ENCODE measurements at places on chromosomes 1 and 21.

DNA sequence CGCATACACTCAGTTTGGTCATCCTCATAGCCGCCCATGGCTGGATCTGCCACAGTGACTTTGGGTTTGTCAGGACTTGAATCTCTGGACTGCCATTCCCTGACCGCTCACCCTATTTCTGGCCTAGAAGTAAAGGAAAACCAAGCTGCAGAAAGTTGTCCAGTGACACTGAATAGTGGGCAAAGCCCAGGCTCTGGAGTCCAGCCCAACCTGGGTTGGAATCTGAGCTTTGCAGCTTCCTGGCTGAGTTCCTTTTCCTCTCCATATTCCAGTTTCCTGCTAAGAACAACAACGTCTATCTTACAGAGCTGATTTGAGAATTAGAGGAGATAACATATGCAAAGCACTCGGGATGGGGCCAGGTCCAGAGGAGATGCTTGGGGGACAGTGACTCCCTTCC, 15.6 kb upstream of the EIF4G3 start:
- DNase-seq = no peak

GRCh38 chr1:164637461-164638375, 78.7 kb downstream of the PBX1 start:
- peak; percentile 89 for DNase-seq

GRCh38 chr1:73659136-73659535, 538.8 kb downstream of the LRRIQ3 start:
- DNase-seq = no peak

GRCh38 chr1:59645893-59646292, 168.9 kb upstream of the HOOK1 start:
- DNase-seq = no peak

- DNase-seq = no peak
Observed at GRCh38 chr1:116982319-116983004, 19.1 kb upstream of the CD101 start.

- DNase-seq = no peak
Observed at GRCh38 chr1:50611675-50612074, 188.4 kb upstream of the DMRTA2 start.

GRCh38 chr1:147549526-147549925, 8.2 kb downstream of the BCL9 start:
- no peak for DNase-seq

- no peak for DNase-seq
Observed at GRCh38 chr1:179817789-179818188, 59.8 kb downstream of the TOR1AIP2 start.

DNA sequence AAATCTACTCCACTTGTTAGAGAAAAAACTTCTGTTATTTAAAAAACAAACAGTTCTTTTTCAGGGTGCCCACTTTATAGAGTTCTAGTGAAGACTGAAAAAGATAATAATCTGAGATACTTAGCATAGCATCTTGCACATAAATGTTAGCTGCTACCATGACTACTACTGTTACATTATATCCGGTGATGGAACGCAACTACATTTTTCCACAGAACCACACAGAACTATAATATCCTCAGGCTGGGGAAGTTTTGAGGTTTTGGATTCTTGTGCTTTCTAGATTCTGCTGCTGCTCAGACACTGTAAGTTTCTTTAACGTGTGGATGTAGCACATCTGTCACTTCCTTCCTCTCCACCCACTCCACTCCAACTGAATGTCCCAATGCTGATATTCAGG, 110.3 kb downstream of the PTPN14 start:
- DNase-seq = no peak

GRCh38 chr1:109905491-109905890, 5.2 kb upstream of the CSF1 start:
- DNase-seq = no peak

GRCh38 chr1:202567738-202568137, 142.5 kb downstream of the SYT2 start:
- DNase-seq = no peak

- DNase-seq = no peak
Observed at GRCh38 chr1:195516036-195516435, 1092.2 kb downstream of the KCNT2 start.

- no peak for DNase-seq
Observed at GRCh38 chr1:155184835-155185782, 11.5 kb downstream of the TRIM46 start.

- no peak for DNase-seq
Observed at GRCh38 chr1:42551180-42551579, 88.1 kb downstream of the CCDC30 start.

DNA sequence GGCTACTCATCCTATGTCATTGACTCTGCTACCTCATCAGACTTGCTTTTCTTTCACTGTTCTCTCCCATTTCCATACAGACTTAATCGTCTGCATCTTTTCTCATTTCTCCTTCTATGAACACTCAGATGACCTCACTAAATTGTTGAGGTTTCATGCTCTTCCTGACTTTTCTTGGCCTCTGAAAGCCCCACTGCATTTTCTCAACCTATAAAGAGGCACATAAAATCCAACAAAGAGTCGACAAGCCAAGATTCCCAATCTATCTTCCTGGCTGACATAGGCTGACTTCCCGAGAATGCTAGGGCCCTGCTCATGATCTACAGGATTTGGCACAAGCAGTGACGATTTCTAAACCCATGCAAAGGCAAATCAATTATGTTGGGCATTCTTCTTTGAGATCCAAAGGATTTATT, 280.8 kb upstream of the DPYD start:
- DNase-seq = no peak

DNA sequence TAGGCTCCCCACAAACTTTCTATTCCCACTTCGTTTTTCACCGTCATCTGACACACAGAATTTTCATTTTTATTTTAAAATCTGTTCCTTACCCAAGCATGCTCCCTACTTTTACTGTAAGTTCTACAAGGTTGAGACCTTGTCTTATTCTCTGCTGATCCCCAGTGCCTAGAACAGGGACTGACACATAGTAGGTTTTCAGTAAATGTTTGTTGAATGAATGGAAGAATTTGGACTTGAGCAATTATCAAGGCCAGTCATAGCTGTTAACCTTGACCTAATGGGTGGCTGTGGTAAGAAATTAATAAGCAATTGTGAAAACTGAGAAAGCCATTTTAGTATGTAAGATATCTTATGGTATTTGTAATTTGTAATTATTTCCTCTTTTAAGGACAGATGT, 71.1 kb downstream of the LAMC1 start:
- no peak for DNase-seq

DNA sequence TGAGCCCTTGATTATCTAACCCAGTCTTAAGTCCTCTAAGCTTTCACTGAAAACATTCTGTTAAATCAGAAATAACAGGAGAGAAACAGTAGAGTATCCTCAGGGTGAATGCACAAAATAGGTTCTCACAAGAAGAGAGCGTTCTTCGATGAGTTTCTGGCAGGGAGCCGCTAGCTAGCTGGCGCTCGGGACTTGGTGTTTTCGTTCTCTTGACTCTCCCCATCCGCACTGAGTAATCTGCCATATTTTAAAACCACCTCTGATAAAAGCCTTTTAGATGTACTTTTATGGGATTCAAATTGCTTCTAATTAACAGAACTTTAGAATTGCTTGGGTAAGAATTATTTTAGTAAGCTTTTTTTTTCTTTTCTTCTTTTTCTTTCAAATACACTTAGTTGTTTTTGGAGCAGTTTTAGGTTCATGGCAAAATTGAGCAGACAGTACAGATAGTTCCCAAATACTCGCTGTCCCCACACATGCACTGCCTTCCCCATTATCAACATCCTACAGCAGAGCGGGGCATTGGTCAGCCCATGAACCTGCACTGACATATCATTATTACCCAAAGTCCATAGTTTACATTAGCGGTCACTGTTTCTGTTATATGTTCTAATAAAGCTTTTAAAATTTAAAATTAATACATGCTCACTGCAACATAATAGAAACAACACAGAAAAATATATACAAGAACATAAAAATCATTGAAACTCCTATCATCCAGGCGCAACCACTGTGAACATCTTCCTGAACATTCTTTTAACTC, 35.4 kb downstream of the PRDM2 start:
- no peak for DNase-seq

DNA sequence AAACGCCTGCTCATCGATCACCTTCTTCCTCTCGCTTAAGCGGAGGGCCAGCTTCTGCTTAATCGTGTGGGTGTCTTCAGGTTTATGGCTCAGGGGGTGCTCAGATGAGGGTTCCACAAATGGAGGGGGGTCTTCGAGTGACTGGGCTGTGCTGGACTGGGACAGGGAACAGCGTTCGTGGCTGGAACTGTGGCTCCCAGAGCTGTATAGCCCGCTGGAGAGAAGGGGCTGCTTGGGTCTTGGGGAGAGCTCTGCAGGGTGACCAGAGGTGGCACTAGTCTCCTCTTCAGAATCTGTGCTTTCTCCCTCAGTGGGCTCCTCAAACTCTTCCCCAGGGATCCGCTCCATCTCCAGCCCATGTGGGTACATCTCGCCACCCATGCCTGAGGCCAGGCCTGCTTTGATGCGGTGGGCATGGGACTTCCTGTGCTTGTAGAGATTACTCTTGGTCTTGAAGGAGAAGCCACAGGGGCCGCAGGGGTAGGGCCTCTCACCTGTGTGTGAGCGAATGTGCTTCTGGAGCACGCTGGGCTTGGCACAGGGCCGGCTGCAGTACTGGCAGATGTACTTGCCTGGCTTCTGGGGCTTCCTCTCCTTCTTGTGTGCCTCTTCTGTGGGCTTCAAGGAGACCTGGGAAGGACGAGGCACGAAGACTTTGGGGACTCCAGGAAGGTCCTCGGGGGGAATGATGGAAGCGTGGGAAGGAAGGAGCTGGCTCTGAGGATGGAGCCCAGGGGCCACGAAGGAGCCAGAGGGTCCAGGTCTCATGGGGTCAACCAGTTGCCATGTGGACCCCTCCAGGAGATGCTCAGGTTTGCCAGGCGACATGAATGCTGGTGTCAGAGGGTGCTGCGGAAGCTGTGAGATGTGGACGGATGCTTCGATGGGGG, 99.4 kb upstream of the EDN2 start:
- no peak for DNase-seq

DNA sequence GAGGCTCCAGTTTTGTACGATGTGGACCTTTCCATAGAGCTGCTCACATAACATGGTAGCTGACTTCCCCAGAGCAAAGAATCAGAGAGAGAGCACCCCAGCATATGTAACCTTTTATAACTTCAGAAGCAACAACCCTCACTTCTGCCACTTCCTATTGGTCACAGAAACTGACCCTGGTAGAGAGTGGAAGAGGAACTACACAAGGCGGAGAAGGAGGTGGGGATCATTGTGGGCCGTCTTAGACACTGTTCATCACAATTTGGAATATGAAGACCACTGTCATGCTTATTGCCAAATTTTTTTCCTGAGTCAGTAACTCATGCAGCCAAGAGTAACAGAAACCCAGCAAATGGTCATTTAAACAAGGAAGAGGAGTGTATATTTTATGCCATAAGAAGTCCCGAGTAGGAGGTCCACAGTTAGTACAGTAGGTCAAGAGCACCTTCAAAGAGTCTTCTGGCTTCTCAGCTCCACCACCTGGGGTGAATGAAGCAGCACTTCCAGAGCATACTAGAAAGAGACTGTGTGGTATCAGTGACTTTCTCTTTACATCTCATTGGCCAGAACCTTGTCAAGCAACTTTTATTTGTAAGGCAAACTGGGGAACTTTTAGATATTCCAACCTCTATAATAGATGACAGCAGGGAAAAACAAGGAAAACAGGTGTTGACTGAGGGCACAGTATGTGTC, 71.8 kb downstream of the ODF2L start:
- no peak for DNase-seq

DNA sequence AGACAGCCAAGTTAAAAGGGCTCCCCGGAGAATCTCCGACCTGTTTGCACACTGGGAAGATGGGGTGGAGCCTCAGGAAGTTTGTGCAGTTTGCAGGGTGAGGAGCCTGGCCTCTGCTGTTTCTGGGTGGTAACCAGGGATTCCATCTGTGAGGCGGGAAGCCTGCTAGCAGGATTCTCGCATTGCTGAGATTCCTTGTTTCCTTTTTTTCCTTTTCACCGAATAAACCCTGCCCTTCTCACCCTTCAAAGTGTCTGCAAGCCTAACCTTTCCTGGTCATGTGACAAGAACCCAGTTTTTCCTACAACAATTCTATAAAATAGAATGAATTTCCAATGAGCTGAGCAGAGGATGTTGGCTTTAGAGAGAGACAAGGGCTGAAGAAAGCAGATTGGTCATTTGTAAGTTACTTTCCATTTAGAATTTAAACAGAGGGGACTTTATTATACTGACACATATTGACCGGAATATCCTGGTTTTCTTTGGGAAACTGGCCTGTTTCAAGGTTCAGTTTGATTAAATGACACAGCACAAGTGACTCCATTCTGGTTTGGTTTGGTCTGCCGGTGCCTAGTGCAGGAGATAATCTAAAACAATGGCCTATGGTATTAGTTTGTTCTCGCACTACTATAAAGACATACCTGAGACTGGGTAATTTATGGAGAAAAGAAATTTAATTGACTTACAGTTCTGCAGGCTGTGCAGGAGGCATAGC, 48.7 kb upstream of the DNAH14 start:
- no peak for DNase-seq

- DNase-seq = peak; percentile 80
Observed at GRCh38 chr1:77759071-77760028, at the start of gene USP33. Gene USP33 (minus strand): TSS chr1:77759852. CDS start chr1:77741697, 18,155 bp downstream.

DNA sequence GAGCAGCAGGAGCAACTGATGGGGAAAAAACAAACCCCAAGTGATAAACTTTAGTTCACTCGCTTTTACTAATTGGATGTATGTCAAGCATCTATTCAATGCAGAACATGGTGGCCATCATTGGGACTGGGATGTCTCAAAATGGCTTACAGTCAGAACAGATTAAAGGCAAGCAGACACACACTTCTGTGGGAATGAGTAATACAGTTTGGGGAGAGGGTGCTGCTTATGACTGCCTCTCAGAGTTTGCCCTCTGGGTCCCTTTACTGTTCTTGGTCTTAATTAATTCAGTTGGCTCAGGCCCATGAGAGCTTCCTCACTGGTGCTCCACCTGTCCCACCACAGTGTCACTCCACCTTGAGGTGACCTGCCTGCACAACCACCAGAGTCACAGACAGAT, 119.5 kb downstream of the TBX19 start:
- DNase-seq = no peak

DNA sequence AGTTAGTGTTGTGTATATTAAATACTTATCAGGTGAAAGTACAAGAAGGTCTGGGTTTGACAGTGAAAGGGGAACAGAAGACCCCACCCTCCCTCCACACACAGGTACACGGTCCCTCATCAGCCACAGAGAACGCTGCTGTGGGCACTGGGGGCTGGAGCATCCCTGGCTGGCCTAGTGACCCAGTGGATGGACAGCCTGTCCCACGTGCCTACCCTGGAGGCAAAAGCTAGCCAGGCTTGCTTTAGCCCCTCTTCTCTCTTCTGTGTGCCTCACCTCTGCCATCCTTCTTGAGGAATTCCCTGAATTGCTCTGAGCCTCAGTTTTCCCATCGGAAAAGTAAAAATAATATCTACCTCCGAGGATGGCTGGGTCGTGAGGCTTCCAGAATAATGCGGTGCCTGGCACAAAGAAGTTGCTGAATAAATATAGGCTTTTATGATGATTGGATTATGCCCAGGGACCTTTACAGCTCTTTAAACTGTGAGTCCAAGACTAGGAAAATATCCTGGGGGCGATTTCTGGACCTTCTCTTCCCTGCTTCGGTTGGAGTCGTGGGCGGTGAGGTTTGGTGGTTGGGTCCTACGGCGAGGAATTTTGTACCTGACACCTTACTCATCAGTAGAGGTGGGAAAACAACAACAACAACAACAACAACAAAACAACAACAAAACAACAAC, 918 bp downstream of the IFNLR1 start:
- DNase-seq = no peak

All from NCI-H2227 treated with DMSO at 0.1 percent for 48 hours (cell line).